ENCODE measurements at places on chromosomes 2 and 18. TPM values are rescaled to one million over a fixed set of nuclear protein-coding genes. Genes with fewer than 3 reads are reported as not detected.

GRCh38 chr2:190996338-190996946 lies 17.5 kb downstream of the STAT1 start:
- peaks cover 47% of the 10 kb centered on the region for H3K4me1 ChIP-seq
- no peak for DNase-seq
- no peak overlapping the region for H3K4me3 ChIP-seq

DNA sequence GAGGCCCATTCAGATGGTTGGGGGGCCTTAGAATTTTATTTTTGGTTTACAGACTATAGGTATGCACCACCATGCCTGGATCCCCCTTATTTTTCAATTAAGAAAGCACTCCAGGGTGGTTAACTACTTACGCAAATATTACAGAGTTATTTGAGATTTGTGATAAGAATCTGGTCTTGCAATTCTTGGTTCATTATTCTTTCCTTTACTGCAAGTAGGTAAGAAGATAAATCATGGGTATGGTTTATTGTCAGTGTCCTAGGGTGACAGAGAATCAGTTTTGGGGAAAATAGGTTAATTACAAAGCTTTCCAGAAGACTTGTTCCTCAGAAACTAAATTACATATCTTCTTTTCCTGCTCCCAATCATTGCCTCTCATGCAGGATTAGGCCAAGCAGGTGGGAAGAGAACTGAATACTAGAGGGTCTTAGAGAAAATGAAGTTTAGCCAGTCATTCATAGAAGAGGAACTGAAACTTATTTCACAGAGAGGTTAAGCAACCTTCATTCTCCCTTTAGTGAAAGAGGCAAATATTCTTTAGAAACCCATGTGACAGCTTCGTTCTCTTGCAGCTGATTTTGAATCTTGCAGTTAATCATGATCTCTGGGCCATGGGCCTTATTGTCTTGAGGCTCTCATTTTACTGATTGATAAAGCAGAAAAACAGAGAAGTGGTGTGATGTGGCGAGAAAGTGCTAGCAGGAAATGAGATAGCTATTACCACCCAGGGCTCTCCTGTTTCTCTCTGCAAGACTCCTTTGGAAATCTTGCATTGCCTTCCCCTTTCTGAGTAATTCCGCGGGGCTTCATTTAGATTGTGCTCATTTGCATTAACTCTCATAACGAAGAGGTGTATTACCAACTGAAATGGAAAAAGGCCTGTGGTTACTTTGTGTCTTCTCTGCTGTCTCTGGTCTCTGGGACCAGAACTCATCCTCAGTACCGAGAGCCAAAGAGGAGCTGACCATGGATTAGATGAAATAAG lies 44.8 kb upstream of the ARHGAP25 start:
- peaks cover 3% of the 10 kb centered on the region for H3K27me3 ChIP-seq
- peak overlapping the region; percentile 21 for H3K27ac ChIP-seq
- H3K4me1 ChIP-seq: peaks cover 21% of the 10 kb centered on the region
- peak overlapping the region; percentile 5 for H3K4me3 ChIP-seq
- peak; percentile 22 for DNase-seq
- H3K36me3 ChIP-seq: peaks cover 4% of the 10 kb centered on the region

GRCh38 chr2:208711598-208711997 lies 305.0 kb downstream of the PTH2R start:
- no peaks in the 10 kb centered on the region for H3K4me1 ChIP-seq
- no peaks in the 10 kb centered on the region for H3K27me3 ChIP-seq
- DNase-seq: no peak
- no peak overlapping the region for H3K4me3 ChIP-seq
- no peaks in the 10 kb centered on the region for H3K36me3 ChIP-seq

- no peaks in the 10 kb centered on the region for H3K4me1 ChIP-seq
- H3K4me3 ChIP-seq: no peak overlapping the region
- DNase-seq: no peak
- no peaks in the 10 kb centered on the region for H3K27me3 ChIP-seq
- H3K36me3 ChIP-seq: no peaks in the 10 kb centered on the region
- no peak overlapping the region for H3K27ac ChIP-seq
These were observed 46.8 kb downstream of the TNS1 start for GRCh38 chr2:217955881-217956493.

GRCh38 chr18:61972389-61973264 lies 79.8 kb upstream of the RNF152 start:
- no peak overlapping the region for H3K27ac ChIP-seq
- no peaks in the 10 kb centered on the region for H3K27me3 ChIP-seq
- no peaks in the 10 kb centered on the region for H3K36me3 ChIP-seq

DNA sequence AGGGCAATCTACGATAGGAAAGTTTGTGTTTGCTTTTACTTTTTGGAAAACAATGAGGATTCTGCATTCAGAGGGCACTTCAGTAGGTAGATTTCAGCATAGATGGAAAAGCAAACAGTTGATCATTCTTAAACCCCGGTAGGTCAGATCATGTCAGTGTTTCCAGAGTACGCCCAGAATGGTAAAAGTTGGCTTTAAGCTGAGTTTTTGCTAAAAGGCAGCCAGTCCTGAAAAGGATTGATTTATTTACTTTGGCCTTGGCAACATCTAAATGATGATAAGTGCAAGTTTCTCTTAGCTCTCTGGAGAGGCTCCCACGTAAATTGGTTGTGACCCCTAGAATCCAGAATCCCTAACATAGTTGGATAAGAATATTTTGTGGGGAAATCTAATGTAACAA lies 168.0 kb downstream of the DIS3L2 start:
- no peak overlapping the region for H3K4me3 ChIP-seq
- no peaks in the 10 kb centered on the region for H3K27me3 ChIP-seq
- no peaks in the 10 kb centered on the region for H3K4me1 ChIP-seq
- H3K36me3 ChIP-seq: peaks cover 6% of the 10 kb centered on the region
- H3K27ac ChIP-seq: no peak overlapping the region
- no peak for DNase-seq

DNA sequence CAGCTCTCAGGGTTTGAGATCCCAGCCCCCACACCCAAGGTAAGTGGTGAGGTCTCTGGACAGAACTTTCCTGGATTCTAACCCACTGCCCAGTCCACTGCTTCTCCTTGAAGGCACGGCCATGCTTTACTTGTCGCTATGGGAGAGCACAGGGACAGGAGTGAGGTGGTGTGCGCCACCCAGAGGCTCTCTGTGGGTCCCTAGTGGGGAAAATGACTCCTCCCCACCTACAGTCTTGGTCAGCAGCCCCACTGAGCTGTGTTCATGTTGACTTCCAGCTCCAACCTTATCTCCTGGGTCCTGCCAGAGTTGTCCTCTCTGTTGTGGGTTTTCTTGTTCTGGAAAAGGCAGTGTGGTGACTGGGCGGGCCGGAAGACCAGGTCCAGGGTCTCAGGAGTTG lies 11.1 kb downstream of the TET3 start:
- H3K4me3 ChIP-seq: no peak overlapping the region
- DNase-seq: no peak
- H3K4me1 ChIP-seq: peaks cover 80% of the 10 kb centered on the region
- no peaks in the 10 kb centered on the region for H3K27me3 ChIP-seq
- peaks cover 31% of the 10 kb centered on the region for H3K36me3 ChIP-seq
- H3K27ac ChIP-seq: no peak overlapping the region

- H3K27me3 ChIP-seq: peaks cover 57% of the 10 kb centered on the region
- H3K36me3 ChIP-seq: no peaks in the 10 kb centered on the region
- peaks cover 13% of the 10 kb centered on the region for H3K4me1 ChIP-seq
- peak; percentile 78 for DNase-seq
- no peak within 1 kb of the TSS for H3K27ac ChIP-seq
- H3K4me3 ChIP-seq: peak within 1 kb of the TSS; percentile 77
These were observed at the start of gene ADAM23 for GRCh38 chr2:206442833-206443734. Gene ADAM23 (plus strand): TSS chr2:206443532. CDS start chr2:206443867, 335 bp downstream.

DNA sequence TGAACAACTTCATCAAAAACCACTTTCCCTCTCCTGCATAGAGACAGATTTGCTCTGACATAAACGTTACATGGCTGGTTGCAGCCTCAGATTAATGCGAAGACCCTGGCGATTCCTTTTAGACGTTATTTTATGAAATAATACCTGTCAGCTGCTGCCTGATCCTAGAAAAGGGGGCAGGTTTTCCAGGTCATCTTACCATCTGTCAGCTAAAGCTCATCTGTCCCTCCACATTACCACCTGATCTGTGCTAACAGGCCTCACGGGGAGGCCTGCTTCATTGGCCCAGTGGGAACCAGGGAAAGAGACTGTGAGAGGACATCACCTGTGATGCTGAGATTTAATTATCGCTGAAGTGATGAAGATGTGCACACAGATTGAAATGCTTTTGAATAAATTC lies 261.0 kb downstream of the ARHGAP15 start:
- no peak for DNase-seq
- H3K4me1 ChIP-seq: peaks cover 19% of the 10 kb centered on the region
- no peaks in the 10 kb centered on the region for H3K27me3 ChIP-seq
- H3K36me3 ChIP-seq: peaks cover 12% of the 10 kb centered on the region
- H3K4me3 ChIP-seq: no peak overlapping the region

- H3K36me3 ChIP-seq: no peaks in the 10 kb centered on the region
- no peak for DNase-seq
- H3K27me3 ChIP-seq: no peaks in the 10 kb centered on the region
These were observed 12.3 kb downstream of the TOGARAM2 start for GRCh38 chr2:28993206-28993960.

DNA sequence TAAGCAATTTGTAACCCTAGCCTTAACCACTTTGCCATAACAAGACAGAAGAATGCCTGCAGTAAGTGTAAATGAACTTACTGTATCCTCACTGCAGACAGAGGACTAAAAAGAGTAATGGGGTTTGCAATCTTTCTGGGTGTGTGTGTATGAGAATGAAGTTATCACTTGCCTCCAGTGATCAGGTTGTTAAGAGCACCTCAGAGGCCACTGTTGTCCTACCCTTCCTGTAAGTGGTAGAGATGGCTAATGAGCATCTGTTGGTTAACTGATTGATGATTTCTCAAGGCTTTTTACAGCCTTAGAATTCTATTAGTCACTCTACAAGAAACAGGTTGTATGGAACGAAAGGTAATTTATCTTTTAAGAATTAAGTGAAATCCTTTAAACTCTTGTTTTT lies 27.6 kb upstream of the GTF2A1L start:
- no peak overlapping the region for H3K27ac ChIP-seq
- peaks cover 2% of the 10 kb centered on the region for H3K27me3 ChIP-seq
- DNase-seq: no peak
- H3K4me1 ChIP-seq: no peaks in the 10 kb centered on the region

- H3K27me3 ChIP-seq: peaks cover 11% of the 10 kb centered on the region
- H3K4me3 ChIP-seq: no peak overlapping the region
- H3K27ac ChIP-seq: no peak overlapping the region
- H3K36me3 ChIP-seq: no peaks in the 10 kb centered on the region
- no peaks in the 10 kb centered on the region for H3K4me1 ChIP-seq
- no peak for DNase-seq
These were observed 120.4 kb upstream of the NEDD4L start for GRCh38 chr18:57923611-57924010.

- no peak overlapping the region for H3K27ac ChIP-seq
- no peak for DNase-seq
- no peak overlapping the region for H3K4me3 ChIP-seq
- peaks cover 2% of the 10 kb centered on the region for H3K36me3 ChIP-seq
These were observed 12.5 kb upstream of the ATIC start for GRCh38 chr2:215299337-215299859.

The PASK gene
- total RNA-seq: 88.1 TPM

The SCYGR4 gene
- total RNA-seq: not detected

The KHK gene
- total RNA-seq: 10.6 TPM

The VWC2L gene
- total RNA-seq: not detected

The ACOXL gene
- 0.23 TPM for total RNA-seq

All from activated CD4-positive, alpha-beta T cell treated with anti-CD3 and anti-CD28 coated beads for 36 hours (primary cell).